ENCODE measurements at places on chromosomes 3 and 15. TPM values are rescaled to one million over a fixed set of nuclear protein-coding genes. Genes with fewer than 3 reads are reported as not detected.

GRCh38 chr3:71511446-71511845, 72.1 kb downstream of the FOXP1 start:
- H3K27ac ChIP-seq: peak overlapping the region; percentile 25
- H3K4me1 ChIP-seq: peaks cover 29% of the 10 kb centered on the region
- no peak overlapping the region for H3K4me3 ChIP-seq
- H3K27me3 ChIP-seq: no peaks in the 10 kb centered on the region
- no peaks in the 10 kb centered on the region for H3K36me3 ChIP-seq
- no peak for DNase-seq

SLC26A6 gene
- total RNA-seq: 56.6 TPM

PPP1R2 gene
- 53.4 TPM for total RNA-seq

GRCh38 chr3:170997961-170998913, 28.3 kb downstream of the SLC2A2 start:
- peak; percentile 17 for DNase-seq
- H3K36me3 ChIP-seq: no peaks in the 10 kb centered on the region

ROPN1 gene
- not detected for total RNA-seq

ALDH1A2 gene
- 5.3 TPM for total RNA-seq

MYLK gene
- total RNA-seq: 17.7 TPM

GRCh38 chr3:59262076-59262498, 212.3 kb upstream of the CFAP20DC start:
- H3K4me3 ChIP-seq: no peak overlapping the region
- H3K27ac ChIP-seq: no peak overlapping the region
- no peak for DNase-seq
- H3K4me1 ChIP-seq: no peaks in the 10 kb centered on the region

DNA sequence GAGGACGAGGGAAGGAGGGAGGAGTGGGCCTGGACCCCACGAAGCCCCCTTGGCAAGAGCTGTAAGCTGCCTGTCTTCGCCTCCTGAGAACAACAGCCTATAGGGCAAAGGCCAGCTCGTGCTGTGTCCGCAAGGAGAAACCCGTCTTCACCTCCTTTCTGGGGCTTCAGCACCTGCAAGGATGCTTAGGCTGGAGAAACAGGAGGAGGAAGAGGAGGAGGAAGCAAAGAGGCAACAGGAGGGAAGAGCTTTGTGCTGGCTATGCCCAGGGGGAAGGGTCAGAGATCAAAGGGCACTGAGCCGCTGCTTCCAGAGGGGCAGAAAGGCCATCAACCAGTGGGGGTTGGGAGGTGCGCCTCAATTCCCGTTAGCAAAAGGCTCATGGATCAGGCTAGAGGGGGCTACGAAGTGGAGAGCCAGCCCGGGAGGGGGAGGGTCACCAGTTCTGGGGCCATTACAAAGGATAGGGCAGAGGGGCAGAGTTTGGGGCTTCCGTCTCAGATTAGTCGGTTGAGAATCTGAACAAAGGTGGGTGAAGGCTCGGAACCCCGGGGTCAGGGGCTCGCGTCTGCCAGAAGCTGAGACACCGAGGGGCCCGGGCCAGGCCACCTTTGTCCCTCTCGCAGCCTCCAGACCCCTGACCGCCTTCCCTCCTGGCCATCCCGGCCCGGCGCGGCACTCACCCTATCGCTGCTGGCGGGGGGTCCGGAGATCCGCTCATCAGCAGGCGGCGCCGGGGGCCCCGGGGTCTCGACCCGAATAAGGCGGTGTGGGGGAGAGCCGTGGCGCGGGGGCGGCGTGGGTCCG, 792 bp downstream of the SHF start:
- peaks cover 20% of the 10 kb centered on the region for H3K4me1 ChIP-seq
- H3K27ac ChIP-seq: peak overlapping the region; percentile 53
- no peak for DNase-seq
- peak overlapping the region; percentile 68 for H3K4me3 ChIP-seq
